ENCODE measurements at places on chromosomes 11 and 22.

DNA sequence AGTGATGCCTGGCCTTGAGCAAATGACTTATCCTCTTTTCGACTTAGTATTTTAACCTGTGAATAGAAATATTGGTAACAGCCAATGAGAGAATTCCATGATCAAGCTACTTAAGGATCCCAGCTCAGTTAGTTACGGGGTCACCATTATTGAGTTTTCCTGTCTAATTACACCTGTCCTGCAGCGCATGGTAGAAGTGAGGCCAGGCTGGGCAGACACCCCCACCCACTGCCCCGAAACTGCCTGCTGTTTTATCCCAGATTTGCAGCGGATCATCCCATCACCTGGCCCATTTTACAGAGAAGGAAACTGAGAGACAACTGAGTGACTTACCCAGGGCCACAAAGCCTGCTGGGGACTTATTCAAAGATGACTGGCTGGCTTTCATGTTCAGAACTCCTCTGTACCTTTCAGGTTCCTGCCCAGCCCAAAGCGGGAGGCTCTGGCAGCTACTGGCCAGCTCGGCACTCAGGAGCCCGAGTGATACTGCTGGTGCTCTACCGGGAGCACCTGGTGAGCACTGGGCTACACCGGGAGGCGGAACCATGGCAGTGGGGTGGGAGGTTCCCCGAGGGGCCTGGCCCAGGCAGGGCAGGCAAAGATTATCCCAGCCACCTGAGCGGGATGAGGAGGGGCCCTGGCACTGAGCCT, 1.4 kb downstream of the MUS81 start:
- DNase-seq: no peak

DNA sequence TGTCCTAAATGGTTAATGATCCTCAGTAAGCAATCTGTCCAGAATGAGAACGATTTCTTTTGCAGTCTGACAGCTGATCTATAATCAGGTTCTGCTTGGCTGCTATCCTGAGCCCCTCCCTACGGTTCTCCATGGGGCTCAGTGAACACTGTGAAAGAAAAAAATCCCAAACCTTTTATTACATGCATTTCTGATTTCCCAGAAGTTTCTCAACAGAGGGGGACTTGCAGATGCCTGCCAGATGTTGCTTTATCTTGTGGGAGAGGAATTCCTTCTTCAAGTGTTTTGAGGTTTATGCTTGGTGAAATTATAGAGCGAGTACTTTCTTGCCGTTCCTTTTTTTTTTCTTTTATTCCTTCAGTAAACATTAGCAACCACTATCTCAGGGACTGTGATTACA, 531.9 kb upstream of the ISX start:
- no peak for DNase-seq

- DNase-seq: no peak
These were observed 102.4 kb upstream of the MTMR2 start for GRCh38 chr11:96026310-96026709.

GRCh38 chr11:97772705-97773104, 1248.0 kb upstream of the CNTN5 start:
- DNase-seq: no peak

DNA sequence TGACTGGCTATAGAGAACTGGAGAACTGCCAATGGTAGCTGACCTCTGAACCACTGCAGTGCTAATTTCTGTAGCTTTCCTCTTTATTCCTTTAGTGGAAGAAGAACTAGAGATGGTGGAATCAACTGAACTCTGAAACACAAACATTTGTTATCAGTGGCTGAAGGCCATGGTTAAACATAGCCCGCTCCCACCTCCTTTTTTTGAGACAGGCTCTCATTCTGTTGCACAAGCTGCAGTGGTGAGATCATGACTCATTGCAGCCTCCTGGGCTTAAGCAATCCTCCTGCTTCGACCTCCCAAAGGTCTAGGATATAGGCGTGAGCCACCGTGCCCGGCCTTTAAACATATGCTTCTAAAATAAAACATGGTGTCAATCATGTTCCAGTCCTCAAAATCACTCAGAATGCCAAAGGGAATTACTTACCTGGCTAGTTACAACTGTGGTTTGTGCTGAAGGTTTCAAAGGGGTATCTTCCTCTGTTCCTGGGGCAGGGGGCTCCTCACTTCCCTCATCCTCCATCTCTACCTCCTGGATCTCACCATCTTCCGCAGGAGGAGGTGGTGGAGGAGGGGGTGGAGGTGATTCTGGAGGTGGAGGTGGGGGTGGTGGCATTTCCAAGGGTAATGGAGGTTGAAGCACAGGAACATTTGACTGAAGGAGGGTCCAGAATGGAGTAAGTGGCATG, 9.0 kb upstream of the AGBL2 start:
- no peak for DNase-seq

- no peak for DNase-seq
These were observed 723.3 kb downstream of the NTM start for GRCh38 chr11:132093536-132094259.

DNA sequence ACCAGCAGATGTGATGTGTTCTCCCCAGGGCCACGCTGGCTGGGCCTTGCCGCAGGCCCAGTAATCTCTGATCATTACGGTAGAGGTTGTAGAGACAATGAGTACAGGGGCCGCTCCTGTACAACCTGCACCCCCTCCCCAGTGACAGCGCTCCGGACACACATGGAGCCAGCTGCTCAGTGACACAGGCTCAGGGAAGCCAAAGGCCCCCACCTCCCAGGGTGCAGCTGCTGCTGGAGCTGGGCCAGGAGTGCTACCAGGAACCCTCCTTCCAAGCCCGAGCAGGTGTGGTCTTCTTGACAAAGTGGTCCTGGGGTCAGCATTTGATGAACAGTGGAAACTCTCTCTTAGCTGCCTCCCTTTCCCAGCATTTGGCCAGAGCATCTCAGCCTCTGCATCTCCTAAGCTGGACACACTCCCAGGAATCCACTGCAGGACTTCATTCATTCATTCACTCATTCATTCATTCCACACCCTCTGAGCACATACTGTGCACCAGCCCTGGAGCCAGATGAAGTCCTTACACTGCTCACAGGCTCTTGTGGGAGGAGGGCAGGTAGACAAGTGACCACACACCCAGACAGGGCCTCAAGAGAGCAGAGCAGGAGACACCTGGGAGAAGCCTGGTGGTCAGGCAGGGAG, 49.6 kb upstream of the MPEG1 start:
- no peak for DNase-seq

GRCh38 chr11:27329867-27330632, 33.0 kb downstream of the CCDC34 start:
- no peak for DNase-seq

- no peak for DNase-seq
These were observed 47.9 kb upstream of the IGSF9B start for GRCh38 chr11:134004496-134005172.

GRCh38 chr11:9972989-9973388, 309.1 kb downstream of the SWAP70 start:
- no peak for DNase-seq

- DNase-seq: no peak
These were observed 307.5 kb downstream of the NTM start for GRCh38 chr11:131677828-131678470.

DNA sequence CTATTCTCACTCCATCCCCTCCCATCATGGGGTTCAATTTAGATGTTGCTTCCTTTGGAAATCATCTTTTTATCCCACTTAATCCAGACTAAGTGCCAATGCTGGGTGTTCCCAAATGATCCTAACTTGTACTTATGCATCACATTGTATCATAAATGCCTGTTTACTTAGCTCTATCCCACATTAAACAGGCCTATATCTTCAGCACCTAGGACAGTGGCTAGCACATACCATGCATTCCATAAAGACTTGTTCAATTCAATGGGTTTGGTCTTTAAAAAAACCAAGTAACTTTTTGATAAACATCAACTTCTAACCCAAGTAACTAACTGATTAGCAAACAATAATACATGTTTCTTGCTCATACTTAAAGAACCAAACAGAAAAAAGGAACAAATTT, 40.6 kb downstream of the RSF1 start:
- DNase-seq: no peak

DNA sequence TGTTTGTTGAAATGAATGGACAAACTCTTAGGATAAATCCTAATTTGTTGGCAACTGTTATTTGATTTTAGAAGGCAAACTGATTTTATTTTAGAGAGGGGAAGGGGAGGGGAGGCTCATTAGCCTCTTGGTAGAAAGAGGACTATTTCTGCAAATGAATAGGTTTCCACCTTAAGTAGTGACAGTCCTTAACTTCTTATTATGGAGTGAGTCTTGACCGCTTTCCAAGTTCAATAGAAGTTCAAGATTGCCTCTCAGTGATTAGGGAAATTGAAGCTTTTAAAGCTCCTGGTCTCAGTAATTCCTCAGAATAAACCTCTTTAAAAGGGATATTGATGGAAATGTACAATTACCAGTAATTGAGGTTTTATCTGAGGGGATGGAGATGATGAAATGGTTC, 55.7 kb downstream of the PANX1 start:
- DNase-seq: no peak

GRCh38 chr11:126917531-126918204, 82.9 kb downstream of the KIRREL3 start:
- no peak for DNase-seq

DNA sequence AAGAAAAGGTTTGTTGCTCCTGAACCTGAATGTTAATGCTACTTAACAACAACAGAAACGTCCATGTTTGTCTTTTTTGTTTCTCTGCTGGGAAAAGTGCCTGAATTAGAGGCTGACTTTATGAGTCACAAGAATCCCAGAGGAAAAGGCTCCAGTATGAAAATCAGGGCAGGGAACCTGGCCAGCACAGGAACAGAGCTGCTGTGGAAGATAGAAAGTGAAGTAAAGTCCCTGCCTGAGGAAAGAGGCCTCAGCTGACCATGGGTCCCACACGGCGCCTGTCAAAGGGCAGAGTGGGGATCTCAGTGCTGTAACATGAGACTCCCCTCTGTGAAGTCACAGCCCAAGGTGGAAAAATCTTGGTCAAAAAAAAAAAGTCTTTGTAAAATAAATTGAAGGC, 632.3 kb upstream of the CCDC90B start:
- no peak for DNase-seq

DNA sequence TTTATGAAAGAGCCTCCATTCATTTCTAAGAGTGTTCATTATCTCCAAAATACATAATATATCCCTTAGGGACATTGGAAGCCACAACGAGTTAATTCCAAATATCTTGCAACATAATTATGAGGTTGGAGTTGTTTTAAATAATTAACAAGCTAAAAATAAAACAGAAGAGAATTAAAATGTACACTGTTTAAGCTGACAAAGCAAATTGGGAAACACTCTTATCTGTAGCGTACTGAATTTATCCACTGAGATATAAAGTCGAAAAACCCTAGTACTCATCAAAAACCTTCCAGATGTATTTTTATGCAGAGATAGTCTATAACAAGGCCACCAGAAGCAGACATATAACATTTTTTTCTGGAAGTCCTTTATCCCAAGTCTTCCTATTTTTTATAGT, 6.3 kb upstream of the OR5B2 start:
- no peak for DNase-seq

DNA sequence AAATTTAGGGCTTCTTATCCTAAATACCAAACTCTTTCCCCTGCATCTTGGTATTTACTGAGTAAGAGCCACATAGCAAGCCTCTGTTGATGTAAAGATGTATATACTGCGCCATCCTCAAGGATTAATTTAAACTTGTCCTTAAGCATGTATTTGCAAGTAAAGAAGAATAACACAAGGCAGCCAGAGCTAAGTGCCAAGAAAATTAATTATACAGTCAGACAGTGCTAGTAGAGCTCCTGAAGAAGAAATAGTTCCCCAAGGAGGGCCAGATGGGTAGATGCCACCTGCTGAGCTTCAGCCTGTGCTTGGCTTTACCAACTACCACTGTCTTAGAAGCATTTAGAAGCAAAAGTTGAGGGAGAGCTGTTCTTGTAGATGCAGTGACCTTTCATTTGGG, 470.0 kb downstream of the BUD13 start:
- DNase-seq: no peak

- no peak for DNase-seq
These were observed 24.5 kb upstream of the MMP8 start for GRCh38 chr11:102749101-102749722.

GRCh38 chr22:19849835-19850762, 4.6 kb downstream of the GNB1L start:
- no peak for DNase-seq

- DNase-seq: peak; percentile 23
These were observed 71.4 kb upstream of the MPEG1 start for GRCh38 chr11:59283825-59284772.

- DNase-seq: no peak
These were observed 115.8 kb downstream of the KCNC1 start for GRCh38 chr11:17850336-17850735.

GRCh38 chr11:45817191-45817590, 12.2 kb downstream of the SLC35C1 start:
- no peak for DNase-seq

Data from stimulated activated naive CD4-positive, alpha-beta T cell treated with Interleukin-2 at 50 U/mL for 16 hours (primary cell).